ENCODE measurements at places on chromosomes 3 and 15.

DNA sequence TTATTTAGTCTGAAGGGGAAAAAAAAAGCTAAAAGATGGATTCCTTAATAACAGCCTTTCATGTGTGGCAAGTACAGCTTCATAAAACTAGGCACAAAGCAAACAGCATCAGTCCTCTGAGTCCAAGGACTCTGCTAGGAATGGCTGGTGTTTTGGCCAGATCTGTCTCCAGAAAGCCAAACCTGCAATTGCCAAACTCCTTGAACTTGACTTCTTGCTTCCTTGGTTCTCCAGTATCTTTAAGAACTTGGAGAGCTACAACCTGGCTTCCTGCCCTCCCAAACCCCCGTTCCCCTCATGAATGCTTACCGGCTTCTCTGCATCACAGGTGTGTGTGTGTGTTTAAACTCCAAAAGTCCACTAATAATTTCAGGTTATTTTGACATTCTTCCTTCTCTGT is 1.6 kb upstream of the PLOD2 start:
- no peak for DNase-seq

- no peak for DNase-seq
Observed at GRCh38 chr15:63495780-63496488, 8.5 kb upstream of the USP3 start.

GRCh38 chr15:62644889-62645742 is 397.4 kb upstream of the TPM1 start:
- no peak for DNase-seq

GRCh38 chr15:47431501-47431900 is 285.8 kb upstream of the SEMA6D start:
- DNase-seq: no peak

- no peak for DNase-seq
Observed at GRCh38 chr3:161072211-161072621, 32.9 kb downstream of the B3GALNT1 start.

GRCh38 chr15:65827065-65827464 is 35.0 kb upstream of the DENND4A start:
- DNase-seq: no peak

- DNase-seq: no peak
Observed at GRCh38 chr15:44435893-44436667, 8.7 kb downstream of the CTDSPL2 start.

GRCh38 chr3:196388956-196389355 is 43.3 kb downstream of the UBXN7 start:
- no peak for DNase-seq

- no peak for DNase-seq
Observed at GRCh38 chr3:58321791-58322190, 10.9 kb upstream of the PXK start.

- no peak for DNase-seq
Observed at GRCh38 chr15:63523306-63523990, 19.1 kb downstream of the USP3 start.

DNA sequence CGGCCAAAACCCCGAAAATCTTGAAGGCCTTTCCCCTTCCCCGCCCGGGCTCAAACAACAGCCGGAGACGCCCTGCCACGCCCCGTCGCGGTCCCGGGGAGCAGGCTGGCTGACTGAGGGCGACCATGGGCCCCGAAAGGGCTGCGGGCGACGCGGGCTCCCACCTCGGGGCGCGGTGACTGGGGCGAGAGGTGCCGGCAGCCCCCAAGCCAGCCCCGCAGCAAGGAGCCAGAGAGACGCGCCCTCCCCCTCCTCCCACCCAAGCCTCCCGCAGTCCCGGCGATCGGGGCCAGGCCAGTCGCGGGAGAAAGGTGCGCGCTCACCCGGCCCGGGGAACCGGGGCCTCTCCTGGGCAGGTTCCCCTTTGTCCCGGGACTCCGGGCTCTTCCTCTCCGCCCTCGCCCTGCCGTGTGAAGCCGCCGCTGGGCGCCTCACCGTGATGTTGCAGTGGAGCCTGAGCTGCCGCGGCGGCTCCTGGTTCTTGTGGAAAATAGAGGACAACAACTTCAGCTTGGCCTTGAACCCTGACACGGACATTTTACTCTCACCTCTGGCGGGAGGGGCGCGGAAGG is 30.6 kb upstream of the ZSCAN2 start:
- peak; percentile 53 for DNase-seq

- DNase-seq: no peak
Observed at GRCh38 chr15:75366163-75366562, 2.2 kb downstream of the MAN2C1 start.

- no peak for DNase-seq
Observed at GRCh38 chr3:65963787-65964677, 74.7 kb downstream of the MAGI1 start.

- DNase-seq: no peak
Observed at GRCh38 chr3:31133541-31133940, 239.1 kb upstream of the GADL1 start.

DNA sequence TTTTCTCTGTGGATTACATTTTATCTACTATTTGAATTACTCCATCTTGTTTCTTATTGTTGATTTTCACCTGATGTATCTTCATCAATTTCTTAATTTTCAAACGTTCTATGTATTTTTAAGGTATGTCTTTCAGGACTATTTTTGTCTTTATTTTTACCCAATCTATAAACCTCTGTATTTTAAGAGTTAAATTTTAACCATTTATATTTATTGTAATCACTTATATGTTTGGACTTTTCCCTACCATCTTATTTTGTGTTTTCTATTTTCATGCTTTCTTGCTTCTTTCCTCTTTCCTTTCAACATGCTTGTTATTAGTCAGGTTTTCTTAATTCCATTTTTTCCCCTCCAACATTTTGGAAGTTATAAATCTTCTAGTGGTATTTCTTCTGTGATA is 49.5 kb upstream of the NR2E3 start:
- DNase-seq: no peak

DNA sequence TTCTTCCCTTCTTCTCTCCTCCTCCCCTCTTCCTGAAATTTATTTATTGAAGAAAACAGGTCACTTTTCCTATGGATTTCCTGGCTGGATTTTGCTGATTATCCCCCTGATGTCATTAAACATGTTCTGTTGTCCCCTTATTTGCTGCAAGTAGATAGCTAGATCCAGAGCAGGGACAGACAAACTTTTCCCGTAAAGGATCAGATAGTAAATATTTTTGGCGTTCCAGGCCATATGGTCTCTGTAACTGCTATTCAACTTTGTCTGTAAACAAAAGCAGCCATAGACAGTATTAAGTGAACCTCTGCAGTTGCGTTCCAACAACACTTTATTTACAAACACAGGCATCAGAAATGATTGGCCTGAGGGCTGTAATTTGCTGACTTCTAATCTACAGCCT is 241.3 kb downstream of the NEK10 start:
- no peak for DNase-seq

DNA sequence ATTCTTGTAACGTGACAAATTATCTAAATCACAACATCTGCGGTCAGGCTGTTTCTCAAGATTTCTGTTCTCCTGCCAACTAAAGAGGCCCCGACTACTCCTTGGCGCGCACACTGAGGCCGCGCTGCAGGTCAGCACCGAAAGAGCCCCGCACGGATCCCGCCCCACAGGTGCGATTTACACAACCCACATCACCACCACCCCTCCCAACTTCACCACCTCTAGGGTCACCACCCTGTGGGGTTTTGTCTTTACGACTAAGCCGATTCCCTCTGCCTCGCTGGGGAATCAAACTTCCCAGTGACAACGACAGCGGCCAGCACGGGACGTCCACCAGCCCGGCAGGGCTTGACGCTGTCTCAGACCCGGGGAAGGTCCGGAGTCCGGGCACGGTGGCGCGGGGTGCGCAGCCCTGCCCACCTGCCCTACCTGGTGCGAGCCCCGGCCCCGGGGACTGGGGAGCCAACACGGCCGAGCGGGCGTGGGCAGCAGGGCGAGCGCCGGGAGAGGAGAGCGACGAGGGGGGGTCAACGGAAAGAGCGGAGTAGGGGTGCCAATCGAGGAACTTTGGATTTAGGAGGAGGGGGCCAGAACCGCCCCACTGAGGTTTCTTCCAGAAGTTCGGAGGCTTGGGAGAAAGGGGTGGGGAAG is 764 bp downstream of the UACA start:
- no peak for DNase-seq

DNA sequence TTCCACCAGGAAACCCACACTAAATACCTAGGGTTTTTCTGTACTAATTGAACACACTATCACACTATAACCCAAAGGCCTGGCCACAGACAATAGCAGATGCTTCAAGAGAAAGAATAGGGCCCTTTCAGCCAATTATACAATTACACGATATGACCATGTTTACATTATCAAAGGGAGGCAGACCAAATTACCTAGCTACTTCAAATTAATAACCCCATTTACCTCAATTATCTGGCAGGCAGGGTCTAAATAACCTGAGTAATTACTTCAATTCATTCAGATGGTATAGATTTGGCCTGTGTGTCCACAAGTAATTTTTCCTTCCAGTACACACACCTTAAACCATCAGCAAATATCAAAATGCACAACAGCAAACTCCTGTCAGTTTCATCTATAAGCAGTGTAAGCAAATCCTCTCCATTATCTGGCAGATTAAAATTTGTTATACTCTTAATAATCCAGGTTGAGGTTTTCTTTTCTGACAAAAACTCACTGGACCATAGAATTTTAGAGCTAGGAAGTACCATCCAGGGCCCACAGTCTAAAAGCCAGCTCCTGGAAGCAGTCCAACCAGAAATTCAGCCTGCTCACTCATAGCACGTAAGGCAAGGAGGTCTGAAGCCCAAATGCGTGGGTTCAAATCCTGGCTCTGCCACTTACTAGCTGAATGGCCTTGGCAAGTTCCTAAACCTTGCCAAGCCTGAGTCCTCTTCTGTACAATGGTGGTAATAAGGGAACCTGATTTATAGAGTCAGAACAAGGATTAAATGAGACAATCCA is 51.8 kb downstream of the RFTN1 start:
- no peak for DNase-seq

DNA sequence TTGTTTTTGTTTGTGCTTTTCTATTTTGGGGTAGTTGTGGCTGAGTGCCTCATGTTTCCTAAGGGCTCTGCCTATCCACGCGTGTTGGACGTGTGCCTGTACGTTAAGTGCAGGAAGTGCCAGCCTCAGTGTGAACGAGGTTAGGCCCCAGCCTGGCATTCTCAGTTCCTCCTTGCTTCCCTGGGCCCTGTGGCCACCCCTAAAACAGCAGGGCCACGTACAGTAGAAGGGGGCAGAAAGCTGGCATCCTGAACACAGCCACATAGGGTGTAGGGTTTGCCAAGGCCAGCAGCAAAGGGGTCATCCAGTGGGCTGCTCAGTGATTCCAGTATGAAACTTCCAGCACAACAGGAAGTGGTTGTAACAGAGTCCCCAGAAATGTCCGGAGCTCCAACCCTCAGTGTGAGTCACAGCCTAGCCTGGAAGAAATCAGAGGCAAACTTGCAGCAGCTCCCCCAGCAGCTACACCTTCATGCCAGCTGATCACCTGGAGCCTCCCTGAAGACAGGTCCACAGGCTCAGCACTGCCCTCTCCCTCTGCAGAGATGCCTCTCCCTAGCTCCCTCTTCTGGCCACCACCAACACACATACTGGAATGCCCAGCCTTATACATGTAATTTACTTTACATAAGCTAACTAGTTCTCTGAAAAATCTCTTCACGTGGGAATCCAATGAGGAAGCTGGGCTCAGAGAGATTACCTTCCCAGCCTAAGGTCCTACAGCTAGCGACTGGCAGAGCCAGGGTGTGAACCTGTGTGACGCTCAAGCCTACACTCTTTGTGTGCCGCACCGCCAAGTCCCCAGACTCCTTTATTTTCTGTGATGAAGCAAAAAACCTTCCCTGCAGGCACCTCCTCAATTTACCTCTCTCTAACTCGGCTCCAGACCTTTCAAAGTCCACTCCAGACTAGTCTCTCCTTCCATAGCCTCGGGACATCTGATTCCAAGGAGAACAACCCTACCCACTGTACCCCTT is 26.6 kb downstream of the ILDR1 start:
- DNase-seq: peak; percentile 29

DNA sequence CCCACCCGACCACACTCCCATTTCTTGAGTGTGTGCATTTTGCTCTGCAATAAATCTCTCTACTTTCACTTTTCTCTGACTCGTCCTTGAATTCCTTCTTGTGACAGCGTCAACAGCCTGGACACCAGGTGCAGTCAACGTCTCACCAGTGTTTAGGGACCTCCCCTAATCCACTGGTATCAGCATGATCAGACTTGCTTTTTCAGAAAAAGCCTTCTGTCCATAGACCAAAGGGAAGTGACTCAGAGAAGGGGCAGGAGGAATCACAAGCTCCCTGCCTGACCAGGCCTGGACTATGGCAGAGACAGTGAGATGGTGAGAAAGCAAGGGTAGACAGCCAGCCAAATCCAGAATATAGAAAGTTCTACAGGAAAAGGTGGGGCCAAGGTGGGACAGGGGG is 15.5 kb downstream of the CCR5 start:
- DNase-seq: no peak

DNA sequence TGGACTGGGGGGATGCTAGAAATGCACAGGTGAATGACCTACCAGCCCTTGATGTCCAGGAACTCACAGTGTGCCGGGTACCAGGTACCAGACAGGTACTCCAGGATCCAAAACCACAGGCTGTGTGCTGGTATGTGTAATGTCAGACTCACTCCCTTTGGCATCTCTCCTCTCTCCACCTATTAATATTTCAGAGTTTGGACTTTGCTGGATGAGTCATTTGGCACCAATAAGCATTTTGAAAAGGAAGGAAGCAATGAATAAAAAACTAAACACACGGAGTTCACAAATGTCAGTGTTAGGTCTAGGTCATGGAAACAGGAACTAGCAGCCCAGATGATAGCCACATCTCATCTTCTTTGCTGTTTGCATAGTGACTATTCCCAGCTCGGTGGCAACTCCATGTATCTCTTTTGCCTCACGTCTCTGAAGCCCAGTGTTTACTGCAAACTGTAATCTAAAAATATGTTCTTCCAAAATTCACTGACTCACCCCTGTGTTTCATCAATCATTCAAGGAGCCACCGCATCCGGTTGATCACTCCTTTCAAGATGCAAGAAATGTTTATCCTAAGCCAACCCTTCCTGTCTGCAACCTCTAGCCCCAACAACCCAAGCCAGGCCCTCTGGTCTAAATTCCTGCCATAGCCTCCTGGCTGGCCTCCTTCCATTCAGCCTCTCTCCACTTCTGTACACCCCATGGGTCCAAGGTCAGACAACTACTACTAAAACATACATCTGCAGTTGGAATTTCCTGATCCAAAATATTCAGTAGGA is 8.4 kb downstream of the ITGB5 start:
- no peak for DNase-seq

All from CD4-positive, alpha-beta T cell treated with Interleukin-15 for 4 hours (primary cell).